ENCODE measurements at places on chromosomes 11 and 22. TPM values are rescaled to one million over a fixed set of nuclear protein-coding genes. Genes with fewer than 3 reads are reported as not detected.

Gene SLC22A8
- polyA plus RNA-seq = not detected

Gene CFAP300
- 11.0 TPM for polyA plus RNA-seq

Gene MPPED1
- polyA plus RNA-seq = not detected

Gene ARHGAP20
- polyA plus RNA-seq = 0.67 TPM

Gene EFEMP2
- 34.2 TPM for polyA plus RNA-seq

Gene POTEH
- not detected for polyA plus RNA-seq

Gene TYR
- polyA plus RNA-seq = not detected

Gene FADS1
- polyA plus RNA-seq = 54.3 TPM

Gene CD3G
- 0.55 TPM for polyA plus RNA-seq

Gene INS
- polyA plus RNA-seq = 3.3 TPM

Gene INPP5J
- polyA plus RNA-seq = 2.9 TPM

Gene HORMAD2
- polyA plus RNA-seq = 0.02 TPM

Gene KLHL35
- polyA plus RNA-seq = 2.4 TPM

Measured in lung (tissue), 17 donors.